ENCODE measurements at places on chromosomes 3 and 15.

- DNase-seq: no peak
These were observed 172.8 kb downstream of the USP13 start for GRCh38 chr3:179825527-179826246.

DNA sequence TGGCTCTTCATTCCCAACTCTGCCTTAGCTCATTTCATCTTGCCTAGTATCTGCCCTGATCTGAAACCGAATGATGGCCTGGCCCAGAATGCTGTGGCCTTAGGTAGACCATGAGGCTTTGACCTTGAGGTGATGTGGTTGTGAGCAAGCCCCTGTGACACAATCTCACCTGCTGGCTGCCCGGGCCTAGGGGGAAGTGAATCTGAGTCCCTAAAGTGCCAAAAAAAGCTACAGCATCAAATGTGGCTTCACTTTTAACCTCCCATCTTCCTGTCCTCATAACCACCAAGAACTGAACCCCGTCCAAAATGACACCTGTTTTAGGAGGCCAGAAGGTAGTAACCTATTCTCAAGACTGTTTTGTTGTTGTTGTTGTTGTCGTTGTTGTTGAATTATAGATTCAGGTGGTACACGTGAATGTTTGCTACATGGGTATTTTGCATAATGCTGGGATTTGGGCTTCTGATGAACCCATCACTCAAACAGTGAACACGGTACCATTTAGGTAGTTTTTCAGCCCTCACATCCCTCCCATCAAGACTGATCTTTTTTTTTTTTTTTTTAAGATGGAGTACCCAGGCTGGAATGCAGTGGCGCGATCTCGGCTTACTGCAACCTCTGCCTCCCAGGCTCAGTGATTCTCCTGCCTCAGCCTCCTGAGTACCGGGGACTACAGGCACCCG, 54.6 kb downstream of the MCCC1 start:
- peak; percentile 93 for DNase-seq

DNA sequence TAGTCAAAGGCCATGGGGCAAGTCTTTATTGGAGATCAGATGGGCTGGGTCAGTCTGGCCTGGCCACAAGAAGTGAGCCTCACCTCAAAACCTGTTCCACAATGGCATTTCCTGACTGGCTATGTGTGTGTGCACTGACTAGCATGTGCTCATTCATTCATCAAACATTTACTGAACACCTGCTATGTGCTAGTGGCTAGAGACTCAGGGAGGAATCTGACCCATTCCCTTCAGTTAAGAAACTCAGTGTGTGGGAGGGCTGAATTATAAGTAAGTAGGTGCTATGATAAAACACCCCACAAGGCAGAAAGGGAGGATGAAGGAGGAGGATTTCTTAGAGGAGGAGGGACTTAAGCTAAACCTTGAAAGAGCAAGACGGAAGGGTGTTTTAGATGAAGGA, 5.4 kb upstream of the CGNL1 start:
- no peak for DNase-seq

GRCh38 chr3:48465237-48465530, 18.6 kb downstream of the ATRIP start:
- DNase-seq: no peak

DNA sequence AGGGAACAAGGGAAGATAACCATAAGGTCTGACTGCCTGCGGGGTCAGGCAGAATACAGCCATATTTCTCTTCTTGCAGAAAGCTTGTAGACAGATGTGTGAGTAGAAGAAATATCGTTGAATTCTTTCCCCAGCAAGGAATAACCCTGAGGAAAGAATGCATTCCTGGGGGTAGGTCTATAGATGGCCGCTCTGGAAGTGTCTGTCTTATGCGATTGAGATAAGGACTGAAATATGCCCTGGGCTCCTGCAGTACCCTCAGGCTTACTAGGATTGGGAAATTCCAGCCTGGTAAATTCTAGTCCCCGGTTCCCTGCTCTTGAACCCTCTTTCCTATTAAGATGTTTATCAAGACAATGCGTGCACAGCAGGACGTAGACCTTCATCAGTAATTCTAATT, 15.8 kb upstream of the SST start:
- peak; percentile 7 for DNase-seq

GRCh38 chr3:18239674-18240073, 185.5 kb downstream of the SATB1 start:
- no peak for DNase-seq
